ENCODE measurements at places on chromosomes 3 and 15. TPM values are rescaled to one million over a fixed set of nuclear protein-coding genes. Genes with fewer than 3 reads are reported as not detected.

DNA sequence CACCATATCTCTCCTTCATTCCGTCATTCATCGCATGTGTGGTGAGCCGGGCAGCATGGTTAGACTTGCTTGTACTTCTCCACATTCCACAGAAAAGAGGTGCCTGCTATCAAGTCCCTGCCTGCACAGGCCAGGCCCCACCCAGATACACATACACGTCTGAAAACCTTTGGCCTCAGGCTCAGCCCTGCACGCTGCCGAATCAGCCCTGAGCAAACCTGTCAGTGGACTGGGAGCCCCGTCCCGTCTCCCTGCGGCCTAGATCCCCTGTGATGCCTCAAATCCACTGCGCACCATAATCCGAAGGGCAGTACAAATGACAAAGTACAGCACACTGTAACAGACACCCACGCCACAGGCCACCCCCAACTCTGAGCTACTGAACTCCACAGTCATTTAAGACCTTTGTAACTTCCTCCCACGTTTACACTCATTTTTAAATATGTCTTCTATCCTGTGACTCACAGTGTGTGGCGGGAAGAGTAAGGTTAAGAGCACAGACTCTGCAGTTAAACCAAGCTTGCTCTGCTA, 67.1 kb downstream of the MB21D2 start:
- no peak for DNase-seq

DNA sequence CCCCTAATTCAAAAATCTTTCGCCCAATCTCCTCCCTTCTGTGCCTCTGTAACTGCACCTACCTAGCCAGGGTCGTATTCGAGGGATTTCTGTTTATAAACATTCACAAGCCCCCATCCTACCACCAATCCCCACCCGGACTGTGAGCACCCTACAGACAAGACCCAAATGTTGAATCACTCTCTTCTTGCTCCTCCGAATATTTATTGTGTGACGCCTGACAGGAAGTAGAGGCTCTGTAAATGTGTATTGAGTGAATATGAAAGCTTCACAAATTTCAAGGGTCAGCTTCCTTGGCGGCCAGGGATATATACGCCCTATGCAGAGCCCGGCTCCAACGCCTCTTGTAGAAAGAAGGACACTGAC, 1.6 kb downstream of the BDH1 start:
- DNase-seq = no peak

The PCOLCE2 gene
- total RNA-seq = 64.1 TPM

DNA sequence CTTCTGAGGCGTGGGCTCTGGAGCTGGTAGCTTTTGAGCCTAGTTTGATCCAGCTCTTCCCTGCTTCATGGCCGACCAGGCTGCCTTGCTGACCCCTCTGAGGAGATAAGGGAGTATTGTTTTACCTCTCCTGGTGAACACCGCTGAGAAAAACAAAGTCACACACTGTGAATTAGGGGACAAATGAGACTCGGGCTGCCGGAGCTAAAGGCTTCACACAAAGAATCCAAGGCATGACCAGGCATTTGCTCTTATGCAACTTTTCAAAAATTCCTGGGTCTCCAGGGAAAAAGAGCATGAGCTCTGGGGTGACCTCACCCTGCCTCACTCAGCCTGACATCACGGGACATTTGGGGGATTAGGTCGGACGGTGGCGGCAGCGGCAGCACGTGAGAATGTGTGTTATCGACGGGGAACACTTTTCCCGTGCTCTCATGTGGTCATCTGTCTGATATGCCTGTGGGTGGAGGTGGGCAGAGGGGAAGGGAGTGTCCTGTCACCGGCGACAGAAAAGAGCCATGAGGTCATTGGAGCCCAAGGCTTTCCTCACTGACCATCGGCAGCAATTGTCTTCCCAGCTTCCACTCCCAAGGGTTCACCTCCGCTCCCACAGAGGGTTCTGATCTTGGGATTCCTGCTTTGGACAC, 61.0 kb downstream of the TMEM44 start:
- DNase-seq = no peak

DNA sequence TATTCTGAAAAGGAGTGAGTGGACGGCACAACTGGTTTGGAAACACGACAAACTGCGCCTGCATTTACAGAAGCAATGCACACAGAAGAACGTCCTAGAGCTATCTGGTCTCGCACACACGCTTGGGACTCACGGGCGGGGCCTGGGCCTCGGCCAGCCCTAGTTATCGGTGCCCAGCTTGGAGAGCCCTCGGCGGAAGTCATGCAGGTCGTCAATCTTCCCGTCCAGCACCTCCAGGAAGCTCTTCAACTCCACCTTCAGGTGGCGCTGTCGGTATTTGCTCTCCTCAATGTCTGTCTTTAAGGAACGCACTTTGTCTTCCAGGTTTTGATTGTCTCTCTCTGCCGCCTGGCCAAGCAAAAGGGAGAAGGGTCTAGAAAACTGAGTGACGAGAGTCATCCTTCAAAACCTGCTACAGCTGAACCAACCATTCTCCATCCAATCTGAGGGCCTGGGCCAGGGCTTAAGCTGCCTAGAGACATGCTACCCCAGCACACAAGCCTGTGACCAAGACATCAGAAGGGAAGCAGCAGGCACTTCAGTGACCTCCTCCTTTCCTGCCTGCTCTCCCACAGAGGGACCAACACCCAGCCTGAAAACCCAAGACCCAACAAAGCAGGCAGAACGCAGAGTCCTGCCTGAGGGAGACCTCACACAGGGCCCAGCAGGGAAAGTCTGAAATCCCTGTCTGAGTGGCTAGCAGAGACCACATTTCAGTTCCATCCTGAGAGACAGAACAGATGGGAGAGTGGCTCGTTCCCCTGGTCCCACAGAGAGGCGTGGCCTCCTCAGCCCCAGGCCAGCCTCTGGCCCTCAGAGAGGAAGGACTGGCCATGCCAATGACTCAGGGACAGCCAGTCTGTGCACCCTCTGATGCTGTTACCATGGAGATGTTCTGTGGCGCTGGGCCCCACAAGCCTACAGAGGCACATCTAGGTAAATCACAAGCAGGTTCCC, 40.4 kb downstream of the WHAMM start:
- peak; percentile 88 for DNase-seq

DNA sequence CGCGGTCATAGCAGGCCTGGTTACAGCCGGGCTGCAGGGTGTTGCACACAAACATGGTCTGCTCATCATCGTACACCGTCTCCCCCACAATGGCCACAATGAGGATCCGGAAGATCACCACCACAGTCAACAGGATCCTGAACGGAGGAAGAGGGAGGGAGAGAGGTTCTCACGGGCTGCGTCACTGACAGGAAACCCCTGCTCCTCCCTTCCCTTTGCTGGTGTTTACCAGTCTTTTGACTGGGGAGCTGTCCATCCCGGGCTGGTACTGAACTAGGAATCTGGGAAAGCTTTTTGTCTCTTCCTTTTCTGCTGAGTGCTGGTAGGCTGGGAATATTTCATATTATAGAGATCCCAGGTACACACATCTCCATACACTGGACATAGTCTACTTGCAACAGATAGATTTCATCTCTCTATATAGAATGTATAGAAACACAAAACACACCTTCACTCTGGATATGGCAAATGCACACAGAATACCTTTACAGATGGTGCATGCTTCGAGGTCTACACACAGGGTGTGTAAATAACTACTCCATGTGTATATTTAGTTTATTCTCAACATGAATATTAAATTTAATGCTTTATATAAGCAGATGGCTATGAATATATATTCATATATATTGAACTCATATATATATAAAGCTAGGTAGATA, 1.4 kb downstream of the GJD2 start:
- no peak for DNase-seq

GRCh38 chr3:99651531-99651930, 13.1 kb downstream of the COL8A1 start:
- no peak for DNase-seq

DNA sequence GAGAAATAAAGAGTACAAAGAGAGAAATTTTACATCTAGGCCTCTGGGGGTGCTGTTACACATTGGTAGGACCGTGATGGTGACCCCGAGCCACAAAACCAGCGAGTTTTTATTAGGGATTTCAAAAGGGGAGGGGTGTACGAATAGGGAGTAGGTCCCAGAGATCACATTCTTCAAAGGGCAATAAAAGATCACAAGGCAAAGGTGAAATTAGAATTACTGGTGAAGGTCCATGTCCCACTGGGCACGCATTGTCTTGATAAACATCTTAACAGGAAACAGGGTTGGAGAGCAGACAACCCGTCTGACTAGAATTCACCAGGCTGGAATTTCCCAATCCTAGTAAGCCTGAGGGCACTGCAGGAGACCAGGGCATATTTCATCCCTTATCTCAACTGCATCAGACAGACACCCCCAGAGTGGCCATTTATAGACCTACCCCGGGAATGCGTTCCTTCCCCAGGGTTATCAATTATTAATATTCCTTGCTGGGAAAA, 4.3 kb downstream of the IRAK2 start:
- DNase-seq = no peak
